ENCODE measurements at places on chromosomes 3 and 15.
A peak's percentile ranks its signal among the peaks of the same experiment; 100 is the strongest.

GRCh38 chr15:28078191-28078719, 20.9 kb downstream of the OCA2 start:
- no peak for DNase-seq

DNA sequence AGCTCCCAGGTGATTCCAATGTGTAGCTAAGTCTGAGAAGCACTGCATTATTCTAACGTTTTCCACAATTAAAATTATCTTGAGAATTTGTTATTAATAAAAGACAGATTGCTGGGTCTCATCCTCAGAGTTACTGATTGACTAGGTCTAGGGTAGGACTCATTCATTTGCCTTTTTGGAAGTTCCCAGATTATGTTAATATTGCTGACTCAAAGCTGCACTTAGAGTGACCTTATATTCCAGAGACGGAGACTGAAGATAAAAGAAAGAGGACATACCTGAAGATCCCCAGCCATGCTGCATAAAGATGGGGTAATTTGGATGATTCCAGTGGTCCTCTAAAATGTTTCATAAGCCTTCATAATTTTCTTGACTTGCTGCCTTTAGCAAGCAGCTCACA, 81.8 kb downstream of the PLSCR2 start:
- DNase-seq = no peak

DNA sequence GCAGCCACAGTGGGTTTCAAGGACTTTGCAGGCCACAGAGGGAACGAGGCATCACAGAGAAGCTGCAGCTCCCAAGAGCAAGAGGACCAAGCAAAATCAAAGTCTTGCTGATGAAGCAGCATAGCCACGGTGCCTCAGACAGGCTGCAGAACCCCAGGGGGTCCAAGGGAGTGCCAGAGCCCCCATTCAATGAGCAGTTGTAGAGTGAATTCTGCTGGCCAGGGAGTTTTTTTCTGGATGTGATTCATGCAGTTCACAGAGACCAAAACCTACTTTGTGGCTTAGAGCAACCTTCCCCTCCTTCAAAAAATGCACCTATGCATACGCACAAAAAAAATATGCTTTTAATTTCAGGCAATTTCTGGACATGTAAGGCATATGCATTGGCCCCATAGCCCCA, 409.0 kb downstream of the VPS13C start:
- no peak for DNase-seq

- no peak for DNase-seq
Observed at GRCh38 chr15:88191812-88192165, 64.8 kb downstream of the NTRK3 start.

DNA sequence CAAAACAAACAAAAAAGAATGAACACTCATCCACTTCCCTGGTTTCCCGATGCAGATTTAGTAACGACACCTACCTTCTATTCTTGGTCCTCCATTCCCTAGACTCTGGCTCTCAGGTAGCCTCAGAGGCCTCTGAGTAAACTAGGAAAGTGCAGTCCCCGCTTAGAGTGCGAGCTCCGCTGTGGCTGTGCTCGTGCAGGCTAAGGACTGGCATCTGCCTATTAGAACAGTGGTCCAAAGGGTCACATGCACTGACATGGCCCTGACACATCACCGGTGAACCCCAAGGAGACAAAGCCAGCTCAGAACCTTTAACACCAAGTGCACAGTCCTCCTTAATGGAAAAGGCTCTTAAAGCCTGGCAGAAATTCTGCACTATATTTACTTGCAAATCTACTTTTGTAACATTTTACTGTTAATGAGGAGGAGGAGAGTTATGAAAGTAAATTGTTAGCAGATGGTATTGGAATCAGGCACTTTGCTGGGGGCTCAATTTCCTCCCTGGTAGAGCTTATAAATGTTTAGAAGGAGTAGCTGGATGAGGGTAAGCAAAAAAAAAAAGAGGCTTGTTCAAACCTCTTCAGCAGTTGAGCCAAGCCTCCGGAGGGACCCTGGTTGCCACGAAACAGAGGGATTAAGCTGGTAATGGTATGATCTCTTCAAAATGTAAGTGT, 31.1 kb downstream of the VGLL4 start:
- DNase-seq = no peak

GRCh38 chr3:142337994-142338393, 109.8 kb downstream of the XRN1 start:
- DNase-seq = no peak

- no peak for DNase-seq
Observed at GRCh38 chr15:71800835-71801745, 9.3 kb upstream of the NR2E3 start.

DNA sequence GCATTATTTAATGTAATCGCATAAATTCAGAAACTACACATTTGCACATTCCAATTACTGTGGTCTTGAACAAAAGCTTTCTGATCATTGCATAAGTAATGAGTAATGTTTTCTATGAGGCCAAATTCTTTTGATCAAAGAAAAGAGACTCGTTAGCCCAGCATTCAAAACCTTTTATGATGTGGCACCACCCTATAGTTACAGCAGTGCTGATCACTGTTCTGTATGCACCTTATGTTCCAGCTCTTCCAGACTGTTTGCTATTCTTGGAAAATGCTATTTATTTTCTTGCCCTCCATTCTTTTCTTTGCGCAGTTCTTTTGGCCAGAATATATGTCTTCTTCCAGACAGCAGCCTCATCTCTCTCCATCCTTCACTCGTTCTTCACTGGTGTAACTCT, 42.3 kb downstream of the MAP3K13 start:
- DNase-seq = no peak

DNA sequence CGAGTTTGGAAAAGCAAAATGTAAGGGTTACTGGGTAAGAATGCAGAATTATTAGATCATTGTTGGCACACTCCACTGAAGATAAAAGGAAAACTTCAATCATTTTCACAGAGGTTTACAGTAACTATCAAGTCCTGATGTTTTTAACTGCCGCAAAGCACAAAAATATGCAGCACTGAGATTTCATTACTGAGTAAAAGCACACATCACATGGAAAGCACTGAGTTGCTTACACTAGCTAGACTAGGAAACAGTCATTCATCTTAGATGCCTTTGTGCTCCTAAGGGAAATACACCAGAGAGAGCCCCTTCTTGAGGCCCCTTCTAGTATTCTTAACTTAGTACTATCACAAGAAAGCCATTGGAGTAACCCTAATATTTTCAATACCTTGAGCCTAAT, 11.8 kb upstream of the P2RY1 start:
- DNase-seq = no peak

DNA sequence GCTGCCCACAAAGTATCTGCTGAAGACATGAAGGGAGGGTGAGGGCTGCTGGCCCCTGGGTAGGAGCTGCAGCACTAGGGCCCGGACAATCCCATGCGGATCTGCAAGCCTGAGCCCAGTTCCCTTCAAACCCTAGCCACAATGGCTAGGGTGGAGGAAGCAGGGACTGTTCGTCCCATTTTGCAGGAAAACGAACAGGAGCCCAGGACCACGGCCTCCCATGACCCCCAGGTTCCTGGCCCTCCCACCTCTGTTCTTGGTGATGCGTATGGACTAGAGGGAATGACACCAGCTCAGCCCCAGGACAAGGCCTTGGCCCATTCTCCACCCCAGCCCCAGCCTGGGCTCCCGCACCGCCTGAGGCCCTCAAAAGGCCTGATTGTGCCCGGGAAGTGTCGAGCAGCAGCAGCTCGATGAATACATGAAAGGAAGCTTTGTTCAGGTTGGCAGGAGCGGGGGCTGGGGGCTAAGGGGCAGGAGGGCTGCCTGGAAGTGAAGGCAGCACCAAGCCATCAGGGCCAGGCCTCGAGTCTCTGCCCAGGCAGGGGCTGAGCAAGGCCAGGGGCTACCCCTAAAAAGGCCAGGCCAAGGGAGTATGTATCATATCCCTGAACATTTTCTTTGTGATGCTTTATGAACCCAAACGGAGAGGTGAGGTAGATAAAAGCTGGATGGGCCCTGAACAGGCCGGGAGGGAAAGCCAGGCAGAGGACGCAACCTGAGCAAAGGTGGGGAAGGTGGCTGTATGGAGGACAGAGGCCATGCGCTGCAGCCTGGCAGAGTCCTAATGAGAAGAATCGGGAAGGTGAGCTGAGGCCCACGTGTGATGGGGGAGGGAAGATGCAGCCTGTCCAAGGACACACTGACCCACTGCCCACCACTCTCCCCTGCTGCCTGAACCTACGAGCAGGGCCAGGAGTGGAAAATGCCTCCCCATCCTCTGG, 12.2 kb downstream of the SEMA7A start:
- no peak for DNase-seq

DNA sequence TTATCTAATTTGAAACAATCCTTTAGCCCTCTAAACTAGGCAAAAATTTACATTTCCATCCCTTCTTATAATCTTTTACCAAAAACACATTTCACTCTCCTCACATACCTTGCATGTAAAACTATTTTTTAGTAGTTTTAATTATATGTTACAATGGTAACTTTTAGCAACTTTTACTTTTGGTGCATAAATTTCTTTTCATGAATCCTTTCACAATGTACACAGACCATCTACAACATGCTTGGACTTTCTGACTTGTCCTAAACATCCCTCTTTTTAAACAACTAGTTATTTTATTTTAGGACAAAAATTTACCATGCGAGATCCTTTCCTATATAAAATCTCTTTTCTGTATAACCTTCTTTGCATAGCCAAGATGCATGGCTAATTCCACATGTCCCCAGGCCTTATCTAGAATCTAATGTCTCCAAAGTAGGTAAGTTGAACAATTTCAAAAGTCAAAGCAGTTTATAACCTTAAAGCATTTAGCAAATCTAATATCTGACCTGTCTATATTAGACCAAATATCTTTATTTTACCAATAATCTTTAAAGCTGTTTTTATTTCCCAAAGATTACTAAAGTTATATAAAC, 14.4 kb upstream of the ALDH1L1 start:
- DNase-seq = no peak

DNA sequence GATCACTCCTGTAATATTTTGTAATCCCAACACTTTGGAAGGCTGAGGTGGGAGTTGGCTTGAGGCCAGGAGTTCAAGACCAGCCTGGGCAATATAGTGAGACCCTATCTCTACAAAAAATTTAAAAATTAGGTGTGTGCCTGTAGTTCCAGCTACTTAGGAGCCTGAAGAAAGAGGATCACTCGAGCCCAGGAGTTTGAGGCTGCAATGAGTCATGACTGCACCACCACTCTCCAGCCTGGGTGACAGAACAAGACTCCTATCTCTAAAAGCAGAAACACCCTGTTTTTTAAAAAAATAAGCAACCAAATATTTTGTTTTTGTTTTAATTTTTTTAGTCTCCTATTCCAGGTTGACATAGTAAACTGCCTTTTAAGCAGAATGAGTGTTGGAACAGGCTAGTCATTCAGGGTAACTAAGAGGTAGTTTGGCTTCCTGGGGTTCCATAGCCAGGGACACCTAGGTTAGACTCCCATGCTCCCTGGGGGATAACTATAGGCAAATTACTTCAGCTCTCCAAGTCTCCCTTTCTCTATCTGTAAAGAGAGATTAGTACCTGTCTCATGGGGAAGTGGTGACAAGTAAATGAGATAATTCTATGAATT, 114.6 kb upstream of the C15orf61 start:
- DNase-seq = no peak

DNA sequence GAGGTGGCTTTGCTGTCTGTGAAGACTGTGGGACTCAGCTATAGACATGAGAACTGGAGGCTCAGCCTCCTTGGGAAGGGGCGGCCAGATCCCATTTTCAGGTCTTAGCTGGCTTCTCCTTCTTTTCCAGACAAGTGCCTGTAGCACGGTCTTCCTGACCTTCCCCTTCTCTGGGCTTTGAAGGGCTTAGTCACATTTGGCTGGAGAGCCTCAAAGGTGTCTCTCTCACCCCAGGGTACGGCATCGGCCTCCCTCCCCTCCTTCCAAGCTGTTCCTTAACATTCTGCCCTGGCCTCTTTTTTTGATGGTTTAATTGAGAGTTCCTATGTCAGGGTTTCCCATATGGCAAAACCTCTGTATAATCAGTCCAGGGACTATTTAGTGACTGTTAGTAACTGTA, 242.7 kb downstream of the THSD4 start:
- no peak for DNase-seq

- no peak for DNase-seq
Observed at GRCh38 chr3:9211155-9211950, 38.1 kb downstream of the SRGAP3 start.

DNA sequence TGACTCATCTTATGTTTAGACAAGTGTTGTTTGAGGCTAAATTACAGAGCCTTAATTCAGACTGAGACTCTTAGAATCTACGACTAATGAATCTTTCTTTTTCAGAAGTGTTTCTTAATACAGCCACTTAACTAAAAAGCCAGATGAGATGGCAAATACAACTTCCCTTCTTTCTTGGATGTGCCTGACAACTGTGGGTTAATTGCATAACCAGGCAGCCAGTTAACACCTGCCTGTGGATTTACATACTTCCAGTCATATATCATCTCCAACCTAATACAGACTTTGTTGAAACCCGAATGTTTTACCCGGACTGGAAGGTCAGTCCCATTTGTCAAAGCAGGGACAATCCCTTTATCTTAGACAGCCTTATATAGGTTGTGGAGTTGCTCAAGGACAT, 297.6 kb downstream of the VPS13C start:
- no peak for DNase-seq

DNA sequence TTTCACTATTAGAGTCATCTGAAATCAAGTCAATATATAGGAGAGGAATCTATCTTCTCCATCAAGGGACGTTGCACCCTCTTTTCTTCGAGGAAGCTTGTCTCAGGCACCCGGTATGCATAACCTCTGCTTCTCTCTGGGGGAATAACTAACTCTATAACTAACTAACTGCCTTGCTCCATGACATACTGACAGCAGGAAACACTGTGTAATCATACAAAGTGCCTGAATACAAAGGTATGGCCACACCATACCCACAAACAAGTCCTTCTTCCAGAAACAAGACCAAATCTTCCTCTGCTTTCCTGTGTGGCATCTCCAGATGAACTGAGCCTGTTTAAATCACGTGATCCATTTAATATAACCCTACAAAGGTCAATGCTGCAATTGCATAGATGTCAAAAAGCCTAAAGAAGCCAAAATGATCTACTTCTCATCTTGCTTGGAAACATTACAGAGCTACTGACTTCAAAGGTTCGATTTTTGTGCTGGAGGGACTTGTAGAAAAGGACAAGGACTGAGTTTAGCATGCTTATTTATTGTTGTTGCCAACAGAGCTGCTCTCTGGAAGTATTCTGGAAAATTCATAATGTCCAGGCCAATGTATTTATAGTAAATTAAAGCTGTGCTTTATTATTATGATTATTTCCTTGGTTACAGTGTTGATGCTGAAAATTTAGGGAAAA, 380.5 kb downstream of the FOXP1 start:
- DNase-seq = no peak

GRCh38 chr15:35460616-35461015, 85.3 kb downstream of the DPH6 start:
- no peak for DNase-seq

- peak; percentile 9 for DNase-seq
Observed at GRCh38 chr3:58630076-58630709, 36.4 kb downstream of the FAM3D start.

- DNase-seq = no peak
Observed at GRCh38 chr15:101138913-101139880, 112.7 kb downstream of the CHSY1 start.

GRCh38 chr3:183449391-183449790, 21.0 kb upstream of the MCF2L2 start:
- no peak for DNase-seq

GRCh38 chr3:167940241-167940640, 155.5 kb downstream of the GOLIM4 start:
- DNase-seq = no peak

- no peak for DNase-seq
Observed at GRCh38 chr3:107657971-107658370, 135.2 kb downstream of the BBX start.

GRCh38 chr15:41251411-41251810, 20.3 kb downstream of the CHP1 start:
- no peak for DNase-seq

GRCh38 chr3:34065901-34066300, 267.5 kb downstream of the PDCD6IP start:
- DNase-seq = no peak

- DNase-seq = no peak
Observed at GRCh38 chr3:33447958-33448357, 7.8 kb upstream of the UBP1 start.

Measured in stimulated activated CD8-positive, alpha-beta memory T cell treated with anti-CD3 and anti-CD28 coated beads, Interleukin-7, amount 100 ng/mL, for 1 hour (primary cell).